CD4-positive, alpha-beta T cell treated with Interleukin-4 for 4 hours (primary cell): ENCODE measurements at places on chromosomes 6 and 20.

DNA sequence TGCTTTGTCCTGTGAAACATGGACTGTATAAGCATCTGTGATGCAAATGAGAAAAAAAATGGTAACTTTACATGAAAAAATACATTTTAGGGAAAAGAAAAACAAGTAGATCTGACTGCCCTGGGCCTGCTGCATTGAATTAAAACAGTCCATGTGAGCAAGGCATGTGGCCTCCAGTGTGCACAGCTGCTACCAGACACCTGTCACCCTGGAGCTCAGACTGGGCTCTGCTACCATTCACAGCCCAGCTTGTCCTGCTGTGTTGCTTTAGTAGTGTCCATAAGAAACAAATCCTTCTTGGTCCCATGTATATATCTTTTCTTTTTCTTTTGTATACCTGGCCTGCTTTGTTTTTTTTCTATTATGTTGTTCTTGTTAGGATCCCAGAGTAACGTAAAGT lies 315.9 kb downstream of the NKAIN2 start:
- DNase-seq = no peak

- no peak for DNase-seq
Observed at GRCh38 chr20:47843886-47844567, 58.7 kb upstream of the SULF2 start.

DNA sequence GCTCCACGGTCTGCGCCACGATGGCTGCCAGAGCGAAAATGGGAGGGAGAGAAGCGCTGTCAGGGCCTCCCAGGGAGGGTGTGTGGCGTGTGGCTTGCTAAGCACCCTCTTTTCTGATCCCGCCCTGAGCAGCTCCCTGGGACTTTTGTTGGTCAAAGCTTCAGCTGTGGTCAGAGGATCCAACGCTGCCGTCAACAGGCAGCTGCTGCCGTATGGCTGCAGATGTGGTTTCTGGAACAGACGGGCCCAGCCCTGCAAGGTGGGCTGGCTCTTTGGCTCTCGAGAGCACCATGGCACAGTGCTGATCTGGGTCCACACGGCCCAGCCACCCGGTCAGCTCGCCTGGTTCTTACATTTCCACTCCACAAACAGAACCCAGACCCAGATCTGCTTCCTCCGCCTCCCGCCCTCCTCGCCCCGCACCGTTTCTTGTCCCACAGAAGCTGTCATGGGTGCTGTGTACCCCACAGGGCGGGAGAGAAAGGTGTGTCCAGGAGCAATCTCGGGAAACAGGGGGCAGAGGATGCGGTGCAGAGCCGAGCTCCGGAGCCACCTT lies 86.0 kb upstream of the BHLHE23 start:
- no peak for DNase-seq

- DNase-seq = no peak
Observed at GRCh38 chr6:34098045-34098936, 47.6 kb downstream of the GRM4 start.

GRCh38 chr6:7402716-7403115 lies 13.1 kb downstream of the RIOK1 start:
- no peak for DNase-seq

DNA sequence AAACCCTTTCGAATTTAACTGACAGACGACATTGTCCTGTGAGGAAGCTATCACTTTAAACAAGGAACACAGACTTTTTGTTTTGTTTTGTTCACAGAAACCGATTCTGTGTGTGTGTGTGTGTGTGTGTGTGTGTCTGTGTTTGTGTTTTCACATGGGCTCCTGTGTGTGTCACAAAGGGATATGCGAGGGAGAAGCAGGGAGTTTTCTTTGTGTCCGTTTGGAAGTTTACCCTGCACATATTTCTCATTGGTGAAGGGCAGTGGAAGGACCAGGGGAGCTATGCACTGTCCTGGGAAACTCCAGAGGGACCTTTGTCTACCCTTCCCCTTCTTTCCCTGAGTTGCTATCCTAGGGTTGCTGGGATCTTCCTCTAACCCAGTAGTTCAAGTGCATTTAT lies 17.7 kb downstream of the POM121L2 start:
- DNase-seq = no peak

DNA sequence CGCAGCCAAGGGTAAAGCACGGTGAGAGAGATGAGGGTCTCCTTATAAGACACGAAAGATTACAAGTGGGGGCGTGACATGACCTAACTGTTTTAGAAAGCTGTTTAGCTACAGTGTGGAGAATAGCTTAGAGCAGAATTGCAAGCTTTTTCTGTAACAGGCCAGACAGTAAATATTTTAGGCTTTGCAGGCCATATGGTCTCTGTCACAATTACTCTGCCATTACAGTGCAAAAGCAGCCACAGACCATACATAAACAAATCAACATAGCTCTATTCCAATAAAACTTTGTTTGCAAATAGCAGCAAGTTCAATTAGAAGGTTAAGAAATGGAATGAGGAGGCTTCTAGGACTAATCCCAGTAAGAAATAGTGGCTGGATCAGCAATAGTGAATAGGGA lies 16.8 kb downstream of the PGM3 start:
- no peak for DNase-seq

- no peak for DNase-seq
Observed at GRCh38 chr6:116012951-116013350, 47.7 kb downstream of the FRK start.
